Neural progenitor cell (in vitro differentiated cells): ENCODE measurements at places on chromosomes 2 and 18.

DNA sequence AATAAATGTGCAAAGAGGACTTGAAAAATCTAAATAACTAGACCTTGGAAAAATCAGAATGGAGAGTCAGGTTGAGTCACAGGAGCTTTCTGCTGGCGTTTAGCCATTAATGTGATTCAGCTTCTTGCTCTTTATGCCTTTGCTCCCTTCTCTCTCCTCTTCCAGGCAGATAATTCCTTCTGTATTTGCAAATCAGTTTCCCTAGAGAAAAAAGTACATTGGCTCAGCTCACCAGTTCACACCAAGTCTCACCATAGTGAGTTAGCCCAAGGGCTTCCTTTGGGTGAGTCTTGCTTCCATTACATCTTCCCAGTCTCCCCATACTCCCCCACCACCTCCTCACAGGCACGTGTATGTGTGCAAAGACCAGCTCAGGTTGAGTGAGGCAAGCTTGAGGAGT is 73.6 kb downstream of the CYBRD1 start:
- DNase-seq, result no peak

- no peak for DNase-seq
These were observed 716 bp downstream of the CALCRL start for GRCh38 chr2:187447336-187447735.

GRCh38 chr2:98554116-98554861 is 54.0 kb downstream of the COA5 start:
- DNase-seq, result no peak

DNA sequence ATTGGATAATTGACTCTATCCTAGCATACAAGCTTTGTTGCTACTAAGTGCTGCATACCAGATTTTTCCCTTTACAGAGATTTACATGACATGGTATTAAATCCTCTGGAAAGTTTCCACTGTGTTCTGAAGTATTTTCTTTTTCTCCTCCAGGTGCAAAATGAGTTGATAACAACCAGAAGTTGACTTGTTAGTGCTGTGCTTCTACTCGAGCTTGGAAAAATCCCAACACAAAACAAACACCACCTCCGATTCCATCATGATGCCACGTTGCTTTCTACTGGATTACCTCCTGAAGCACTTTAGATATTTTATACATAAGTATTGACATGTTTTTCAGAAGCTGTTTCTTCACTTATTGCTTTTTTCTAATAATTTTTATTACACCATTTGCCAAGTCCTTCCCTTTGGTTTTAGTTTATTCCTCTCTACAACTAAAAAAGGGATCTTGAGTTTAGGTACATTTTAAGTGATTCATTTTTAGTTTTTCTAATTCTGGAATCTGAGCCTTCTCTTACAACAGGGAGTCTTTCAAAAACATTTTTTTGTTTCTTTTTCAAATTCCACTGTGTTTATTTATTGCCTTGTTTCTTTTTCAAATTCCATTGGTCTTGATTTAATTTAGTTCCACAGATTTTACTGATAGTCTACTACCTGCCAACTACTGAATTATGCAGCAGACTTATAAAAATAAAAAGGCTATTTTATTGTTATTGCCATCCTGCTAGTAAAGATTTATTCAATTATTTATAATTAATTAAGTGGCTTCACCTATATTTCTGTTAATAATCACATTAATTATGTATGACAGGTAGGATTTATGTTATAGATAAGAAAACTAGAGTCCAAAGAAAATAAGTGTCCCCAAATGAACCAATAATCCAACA is 143.4 kb downstream of the PPP1R1C start:
- no peak for DNase-seq

DNA sequence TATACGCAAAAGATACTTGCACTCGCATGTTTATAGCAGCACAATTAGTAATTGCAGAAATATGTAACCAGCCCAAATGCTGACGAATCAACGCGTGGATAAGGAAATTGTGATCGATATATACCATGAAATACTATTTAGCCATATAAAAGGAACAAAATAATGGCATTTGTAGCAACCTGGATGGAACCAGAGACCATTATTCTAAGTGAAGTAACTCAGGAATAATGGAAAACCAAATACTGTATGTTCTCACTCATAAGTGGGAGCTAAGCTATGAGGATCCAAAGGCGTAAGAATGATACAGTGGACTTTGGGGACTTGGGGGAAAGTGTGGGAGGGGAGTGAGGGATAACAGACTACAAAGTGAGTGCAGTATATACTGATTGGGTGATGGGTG is 1008.0 kb upstream of the CRIM1 start:
- DNase-seq, result no peak

DNA sequence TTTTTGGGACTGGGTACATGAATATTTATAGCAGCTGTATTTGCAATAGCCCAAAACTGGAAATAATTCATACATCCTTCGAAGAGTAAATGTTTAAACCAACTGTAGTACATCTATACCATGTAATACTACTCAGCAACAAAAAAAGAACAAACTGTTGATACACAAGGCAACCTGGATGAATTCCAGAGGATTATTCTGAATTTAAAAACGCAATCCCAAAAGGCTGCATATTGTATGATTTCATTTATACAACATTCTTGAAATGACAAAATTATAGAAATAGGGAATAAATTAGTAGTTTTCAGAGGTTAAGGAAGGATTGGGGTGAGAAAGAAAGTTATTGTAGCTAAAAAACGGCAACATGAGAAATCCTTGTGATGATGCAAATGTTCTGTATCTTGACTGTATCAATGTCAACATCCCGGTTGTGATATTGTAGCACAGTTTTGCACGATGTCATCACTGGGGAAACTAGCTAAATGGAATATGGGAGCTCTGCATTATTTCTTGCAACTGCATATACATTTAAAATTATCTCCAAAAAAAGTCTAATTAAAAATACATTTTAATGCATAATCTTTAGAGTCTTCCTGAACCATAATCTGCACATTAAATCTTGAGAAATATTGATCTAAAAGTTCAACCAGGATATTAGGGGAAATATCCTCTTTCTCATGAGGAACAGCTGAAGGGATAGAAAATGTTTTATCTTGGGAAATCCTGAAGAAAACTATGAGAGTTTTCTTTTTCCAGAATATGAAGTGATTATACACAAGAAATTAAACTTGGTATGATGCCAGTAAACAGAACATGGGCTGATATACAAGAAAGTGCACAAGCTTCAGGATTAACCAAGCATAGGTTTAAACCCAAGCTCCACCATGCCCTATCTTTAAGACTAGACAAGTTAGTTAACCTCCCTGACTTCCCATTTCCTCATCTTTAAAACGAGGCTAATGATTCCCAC is 21.9 kb downstream of the EVA1A start:
- no peak for DNase-seq

DNA sequence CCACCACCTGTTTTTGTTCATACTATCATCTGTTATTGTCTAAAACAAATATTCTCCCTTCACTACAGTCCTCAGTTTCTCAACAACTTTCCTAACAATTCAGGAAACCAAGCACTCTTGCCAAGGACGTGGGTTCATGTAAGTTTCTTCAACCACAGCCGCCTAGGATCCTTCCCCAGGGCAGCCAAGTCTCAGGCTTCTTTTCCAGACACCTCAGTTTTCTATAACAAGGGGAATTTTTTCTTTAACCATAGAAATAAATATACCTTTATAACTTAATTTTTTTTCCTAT is 39.4 kb upstream of the AGPS start:
- DNase-seq, result no peak

DNA sequence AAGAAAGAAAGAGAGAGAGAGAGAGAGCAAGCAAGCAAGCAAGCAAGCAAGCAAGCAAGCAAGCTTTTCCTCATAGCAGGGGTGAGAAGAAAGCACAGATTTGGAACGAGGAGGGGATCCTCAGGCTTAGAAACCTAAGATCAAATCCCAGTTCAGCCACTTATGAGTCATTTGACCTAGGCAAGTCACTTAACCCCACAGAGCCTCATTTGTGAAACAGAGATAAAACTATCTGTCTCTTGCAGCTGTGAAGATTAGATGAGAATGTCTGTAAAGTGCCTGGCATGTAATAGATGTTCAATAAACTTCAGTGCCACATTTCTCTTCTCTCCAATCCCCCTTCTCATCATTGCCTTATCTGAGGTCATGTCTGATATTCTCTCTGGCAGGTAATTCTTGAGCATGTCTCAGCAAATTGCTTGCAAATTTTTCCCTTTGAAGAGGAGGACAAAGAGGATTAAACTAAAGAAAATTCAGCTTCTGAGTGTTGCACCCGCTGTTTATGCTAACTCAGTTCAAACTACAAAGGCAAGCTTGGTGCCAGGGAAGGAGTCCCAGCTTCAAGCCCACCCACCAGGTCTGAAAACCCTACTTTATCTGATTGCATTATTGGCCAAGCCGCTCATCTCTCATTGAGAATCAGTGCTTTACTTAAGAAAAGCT is 20.3 kb downstream of the ALK start:
- DNase-seq, result peak; percentile 18

GRCh38 chr2:80737047-80737446 is 432.5 kb upstream of the LRRTM1 start:
- DNase-seq, result no peak

DNA sequence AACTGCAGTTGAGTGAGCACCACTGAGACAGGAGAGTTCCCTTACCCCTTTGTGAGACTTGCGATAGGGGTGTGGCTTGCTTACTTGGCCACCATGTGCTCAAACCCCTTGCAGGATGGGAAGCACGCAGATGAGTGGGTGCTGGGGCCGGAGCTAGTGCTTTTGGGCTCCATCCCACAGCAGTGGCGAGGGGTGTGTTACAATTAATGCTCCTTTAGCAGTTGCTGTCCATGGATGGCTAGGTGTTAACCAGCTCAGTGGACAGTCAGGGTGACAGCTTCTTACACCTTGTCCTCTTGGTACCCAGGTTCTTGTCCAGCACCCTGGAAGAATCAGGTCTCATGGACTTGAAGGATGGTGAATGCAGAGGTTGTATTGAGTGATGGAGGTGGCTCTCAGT is 103.9 kb downstream of the SH3RF3 start:
- no peak for DNase-seq

DNA sequence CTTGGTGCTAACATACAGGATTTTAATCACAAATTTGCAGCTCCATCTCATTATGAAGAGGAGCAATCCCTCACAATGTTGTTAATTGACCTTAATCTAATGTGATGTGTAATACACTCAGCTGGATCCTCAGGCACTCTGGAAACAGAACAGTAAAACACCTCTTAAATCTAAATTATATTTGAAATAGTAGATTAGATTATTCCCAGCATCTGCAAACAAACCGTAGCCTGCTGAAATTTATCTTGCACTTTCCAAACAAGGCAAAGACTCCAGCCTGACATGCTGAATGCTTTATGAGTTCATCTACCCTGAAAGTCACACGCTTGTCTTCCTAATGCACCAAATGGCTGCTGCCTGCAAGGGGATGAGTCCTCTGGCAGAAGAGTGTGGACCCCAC is 402.3 kb upstream of the GYPC start:
- DNase-seq, result no peak

DNA sequence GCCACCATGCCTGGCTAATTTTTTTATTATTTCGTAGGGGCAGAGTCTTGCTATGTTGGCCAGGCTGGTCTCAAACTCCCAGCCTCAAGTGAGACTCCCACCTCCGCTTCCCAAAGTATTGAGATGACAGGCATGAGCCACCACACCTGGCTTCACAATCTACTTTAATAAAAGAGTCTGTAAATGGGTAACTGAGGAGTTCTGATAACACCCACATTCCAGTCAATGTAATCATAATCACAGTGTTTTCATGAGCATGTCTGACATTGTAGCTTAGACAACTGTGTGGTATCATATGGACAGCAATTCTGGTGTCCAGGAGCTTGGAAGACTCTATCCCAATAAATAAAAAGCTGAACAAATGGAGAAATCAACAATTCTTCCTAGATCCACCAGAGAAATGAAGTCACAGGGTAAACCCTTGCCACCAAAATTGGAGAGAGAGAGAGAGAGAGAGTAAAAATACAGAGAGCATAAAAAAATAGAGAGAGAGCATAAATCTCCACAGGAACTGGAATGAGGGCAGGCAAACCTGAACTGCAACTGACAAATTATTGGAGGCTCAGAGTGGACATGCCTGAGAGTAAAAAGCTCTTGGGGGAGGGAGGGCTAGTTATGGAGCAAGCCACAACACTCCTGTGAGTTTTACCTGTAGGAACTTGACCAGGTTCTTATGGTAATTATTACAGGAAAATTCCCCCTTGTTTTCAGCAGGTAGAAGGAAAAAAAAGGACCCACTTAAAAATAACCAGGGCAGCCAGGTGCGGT is 12.4 kb upstream of the NBEAL1 start:
- no peak for DNase-seq

DNA sequence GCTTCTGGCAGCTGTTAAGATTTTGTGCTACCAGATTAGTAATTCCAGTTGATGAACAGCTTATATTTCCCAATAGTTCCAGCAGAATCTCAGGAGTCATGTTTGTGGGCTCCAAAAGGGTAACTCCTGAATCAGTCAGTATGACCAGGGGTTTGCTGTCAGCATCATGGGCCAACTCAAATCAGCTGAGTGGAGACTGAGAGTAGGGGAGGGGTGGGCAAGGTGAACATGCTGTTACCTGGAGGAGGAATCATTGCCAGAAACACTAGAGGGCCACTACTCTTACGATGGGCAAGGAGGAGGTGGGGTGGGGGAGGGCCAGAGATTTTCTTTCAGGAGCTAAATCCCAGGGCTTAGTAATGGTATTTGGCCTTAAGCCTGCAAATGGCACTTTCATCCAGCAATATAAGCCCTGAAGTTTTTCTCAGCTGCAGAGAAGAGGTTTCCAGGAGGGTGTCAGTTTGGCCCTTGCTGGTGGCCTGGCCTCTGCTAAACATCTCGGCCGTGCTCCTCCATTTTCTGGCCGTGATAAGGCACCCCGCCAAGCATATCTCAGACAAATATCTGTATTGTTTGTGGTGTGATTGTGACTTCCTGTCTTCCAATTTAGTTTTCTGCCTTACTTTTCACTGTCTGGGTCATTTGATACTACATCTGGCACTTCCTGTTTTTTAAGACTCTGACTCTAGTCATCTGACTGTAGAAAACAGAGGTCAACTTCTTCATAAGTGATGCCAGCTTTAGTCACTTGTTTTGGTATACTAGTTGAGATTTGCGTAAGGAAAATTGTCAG is 120.5 kb upstream of the CXCR4 start:
- DNase-seq, result peak; percentile 33

GRCh38 chr2:166335284-166335683 is 40.5 kb downstream of the SCN9A start:
- DNase-seq, result no peak

DNA sequence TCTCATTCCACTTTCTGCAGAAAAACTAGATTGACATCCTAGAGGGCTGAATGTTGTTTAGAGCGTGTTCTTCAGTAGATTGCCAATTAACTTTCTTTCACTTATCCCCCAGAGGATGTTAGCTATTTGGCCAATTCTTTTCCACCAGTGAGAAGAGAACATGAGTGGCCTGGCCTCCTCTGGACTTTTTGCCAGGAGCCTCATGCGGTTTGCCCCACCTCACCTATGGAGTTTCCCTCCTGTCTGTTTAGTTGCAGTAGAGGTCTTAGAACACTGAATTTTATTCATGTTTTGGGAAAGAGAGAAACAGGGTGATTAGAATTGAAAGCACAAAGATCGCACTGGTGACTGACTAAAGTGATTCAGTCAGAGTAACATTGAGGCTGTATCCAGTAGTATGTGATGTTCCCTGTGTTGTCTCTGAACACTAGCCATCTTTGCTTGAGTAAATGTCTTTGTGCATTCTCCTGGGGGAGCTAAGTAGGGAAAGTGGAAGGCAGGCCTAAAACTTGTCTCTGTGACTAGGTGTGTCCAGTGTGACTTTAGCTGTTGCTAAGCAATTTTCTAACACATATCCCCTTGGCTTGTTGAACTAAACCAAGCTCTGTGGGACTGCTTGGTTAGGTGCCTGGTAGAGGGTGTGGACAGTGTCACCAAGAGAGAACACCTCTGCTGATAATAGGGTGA is 34.0 kb downstream of the UGP2 start:
- no peak for DNase-seq
